ENCODE measurements at places on chromosomes 11 and 22.

DNA sequence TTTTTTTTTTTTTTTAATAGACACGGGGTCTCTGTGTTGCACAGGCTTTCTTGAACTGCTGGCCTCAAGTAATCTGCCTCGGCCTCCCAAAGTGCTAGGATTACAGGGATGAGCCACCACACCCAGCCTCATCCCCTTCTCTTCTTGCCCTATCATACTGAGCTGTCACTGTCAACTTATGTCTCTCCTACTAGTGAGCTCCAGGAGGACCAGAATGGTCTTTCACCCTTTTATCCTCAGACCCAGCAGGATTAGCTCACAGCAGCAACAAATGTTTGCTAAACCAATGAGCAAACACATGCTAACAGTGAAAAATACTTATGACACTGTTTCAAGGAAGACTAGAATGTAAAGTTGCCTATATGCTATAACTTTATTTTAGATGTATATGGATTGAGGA, 6.4 kb upstream of the NXF1 start:
- DNase-seq = no peak

DNA sequence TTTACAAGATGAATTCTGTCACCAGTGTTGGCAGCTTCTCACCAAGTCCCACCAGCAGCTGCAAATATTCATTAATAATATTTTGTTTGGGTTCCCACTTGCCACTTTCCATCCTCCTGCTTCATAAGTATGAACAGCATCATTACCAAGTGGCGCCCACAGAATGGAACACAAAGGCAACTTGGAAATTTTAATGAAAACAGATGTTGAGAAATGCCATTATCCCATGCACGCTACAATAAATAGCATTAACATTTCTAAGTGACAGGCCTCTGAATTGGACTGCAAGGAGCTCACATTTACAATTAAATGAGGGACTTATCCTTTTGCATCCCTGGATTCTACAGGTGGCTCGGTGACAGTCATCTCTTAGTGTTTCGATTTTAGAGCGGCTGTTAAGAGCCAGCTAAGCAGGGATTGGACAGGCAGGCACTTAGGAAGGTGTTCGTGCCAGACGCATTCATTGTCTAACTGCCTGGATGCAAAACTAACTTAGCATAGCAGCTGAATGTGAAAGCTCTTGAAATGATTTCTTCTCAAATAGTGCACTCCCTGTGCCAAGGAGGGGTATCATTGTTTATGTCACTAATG, 170.3 kb downstream of the KIRREL3 start:
- peak; percentile 96 for DNase-seq

DNA sequence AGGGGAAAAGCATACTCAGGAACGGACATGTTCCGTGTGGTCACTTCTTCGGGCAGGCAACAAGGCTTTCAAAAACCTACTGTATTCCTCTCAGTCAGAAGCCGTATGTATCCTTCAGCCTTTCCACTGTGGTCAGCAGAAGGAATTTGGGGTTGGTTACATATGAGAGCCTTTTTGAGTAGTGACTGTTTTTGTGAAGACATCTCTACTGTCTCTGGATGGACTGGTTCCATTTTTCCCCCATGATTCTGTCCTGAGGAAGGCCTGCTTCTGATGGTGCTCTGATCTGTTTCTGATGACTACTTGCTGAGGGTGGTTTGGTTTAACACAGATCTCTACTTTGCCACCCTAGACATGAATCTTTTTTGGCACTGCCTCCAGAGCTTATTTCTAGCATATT, 63.7 kb upstream of the HORMAD2 start:
- DNase-seq = no peak

DNA sequence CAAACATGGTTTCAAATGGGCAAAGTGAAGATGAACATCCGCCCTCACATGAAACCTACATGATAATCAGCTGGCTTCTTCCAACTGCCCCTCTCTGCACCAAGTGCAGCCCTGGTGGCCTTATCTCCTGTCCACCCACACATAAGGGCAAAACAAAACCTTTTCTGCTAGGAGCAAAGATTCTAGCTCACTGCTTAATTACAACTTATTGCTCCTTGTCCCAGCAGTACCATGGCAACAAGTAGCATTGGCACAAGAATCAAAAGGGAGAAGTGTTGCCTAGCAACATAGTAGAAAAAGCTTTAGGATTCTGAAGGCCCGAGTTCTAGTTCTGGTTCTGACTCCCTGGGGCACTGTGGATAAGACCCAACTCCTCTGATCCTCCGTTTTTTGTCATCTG, 68.7 kb upstream of the BMAL1 start:
- no peak for DNase-seq

DNA sequence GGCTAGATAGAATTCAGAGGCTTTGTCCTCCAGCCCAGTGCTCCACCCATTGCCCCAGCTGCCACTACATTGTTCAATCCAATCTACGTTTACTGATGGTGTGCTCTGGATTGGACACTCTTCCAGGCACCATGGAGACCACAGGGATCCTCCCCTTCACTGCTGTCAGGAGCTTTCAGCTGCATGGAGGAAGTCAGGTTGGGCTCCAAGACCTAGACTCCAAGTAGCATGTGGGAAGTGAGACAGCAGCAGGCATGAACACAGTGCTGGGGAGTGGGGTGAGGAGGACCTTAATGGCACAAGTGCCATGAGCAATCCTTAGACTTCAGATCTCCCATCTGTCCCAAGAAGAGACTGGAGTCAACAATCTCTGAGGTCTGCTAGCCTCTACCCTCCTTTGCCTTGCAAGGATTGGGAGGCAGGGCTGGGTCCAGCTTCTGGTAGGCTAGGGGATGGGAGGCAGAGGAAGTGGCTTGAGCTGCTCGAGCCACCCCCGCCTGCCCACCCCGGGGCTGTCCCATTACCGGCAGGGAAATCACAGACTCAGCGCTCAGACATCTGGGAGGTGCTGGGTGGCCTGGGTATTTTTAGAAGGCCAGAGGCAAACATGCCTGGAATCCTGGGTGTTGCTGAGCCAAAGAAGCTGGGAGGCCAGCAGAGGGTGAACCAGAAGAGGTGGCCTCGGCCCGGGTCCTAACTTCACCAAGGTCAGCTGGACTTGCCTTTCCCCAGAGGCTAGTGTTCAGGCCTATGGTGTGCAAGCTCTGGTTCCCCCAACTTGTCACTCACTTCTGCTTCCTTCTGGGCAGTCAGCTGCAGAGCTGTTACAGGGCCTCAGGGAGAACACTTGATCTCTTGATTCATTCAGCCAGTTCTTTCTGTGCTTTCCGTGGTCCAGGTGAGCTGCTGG, 15.2 kb upstream of the FCHSD2 start:
- no peak for DNase-seq

GRCh38 chr11:126419801-126420697, 64.6 kb downstream of the ST3GAL4 start:
- no peak for DNase-seq

DNA sequence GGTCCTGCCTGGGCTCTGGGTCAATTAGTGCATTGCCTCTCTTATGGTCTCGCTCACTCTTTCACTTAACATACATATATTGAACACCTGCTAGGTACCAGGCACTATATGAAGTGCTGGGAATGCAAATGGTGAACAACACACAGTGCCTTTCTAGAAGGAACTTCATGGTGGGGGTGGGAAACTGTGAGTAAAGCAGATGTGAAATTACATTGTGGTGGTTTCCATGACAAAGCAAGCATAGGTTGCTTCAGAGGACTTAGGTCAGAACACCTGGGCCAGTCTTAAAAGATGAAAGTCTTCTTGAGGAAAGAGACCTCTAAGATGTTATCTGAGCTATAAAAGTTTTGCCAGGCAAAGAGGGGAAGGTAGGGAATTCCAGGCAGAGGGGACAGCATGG, 231.3 kb downstream of the BUD13 start:
- DNase-seq = no peak

DNA sequence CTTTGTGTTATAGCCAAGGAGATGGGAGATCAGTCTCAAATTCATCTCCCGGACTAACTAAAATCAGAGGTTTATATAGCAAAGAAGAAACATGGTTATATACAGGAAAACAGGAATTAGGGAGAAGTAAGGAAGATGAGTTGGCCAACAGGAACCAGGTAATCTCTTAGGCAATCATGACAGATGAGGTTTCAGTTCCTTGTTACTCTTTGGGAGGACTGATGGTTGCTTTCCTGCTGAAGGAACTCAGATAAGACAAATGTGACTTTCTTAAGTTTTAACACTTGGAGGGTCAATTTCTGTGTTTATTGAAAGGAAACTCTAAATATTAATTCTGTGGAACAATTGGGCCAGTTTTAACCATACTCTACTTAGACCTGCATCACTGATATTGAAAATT, 1072.0 kb upstream of the CNTN5 start:
- DNase-seq = no peak

DNA sequence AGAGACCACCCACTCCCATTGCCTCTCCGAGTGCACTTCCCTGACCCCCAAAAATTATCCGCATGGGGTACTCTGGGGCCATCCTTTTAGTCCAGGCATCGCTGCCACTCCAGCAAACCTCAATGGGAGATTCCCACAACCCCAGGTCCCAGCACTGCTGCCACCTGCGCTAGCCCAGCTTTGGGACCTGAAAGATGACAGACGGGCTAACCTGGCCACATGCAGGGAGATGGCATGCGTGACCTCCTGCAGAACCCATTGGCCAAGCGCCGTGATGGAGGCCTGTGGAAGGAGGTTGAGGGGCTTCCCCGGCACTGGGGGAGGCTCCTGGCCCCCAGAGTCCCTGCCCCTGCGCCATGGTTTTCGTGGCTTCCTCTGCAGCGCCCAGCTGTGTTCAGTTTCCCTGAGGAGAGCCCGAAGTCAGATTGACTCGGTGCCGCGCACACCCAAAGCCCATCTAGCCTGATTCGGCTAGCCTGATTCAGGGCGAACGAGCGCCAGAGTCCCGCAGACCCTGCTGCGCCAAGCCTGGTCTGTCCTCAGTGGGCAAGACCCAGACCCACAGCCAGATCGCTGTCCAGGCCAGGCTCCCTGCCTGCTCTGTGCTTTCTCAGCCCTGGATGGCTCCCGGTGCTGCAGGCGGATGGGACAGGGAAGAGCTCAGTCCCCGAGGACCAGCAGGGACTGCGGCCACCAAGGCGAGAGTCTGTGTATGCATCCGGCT, 751 bp upstream of the WNT7B start:
- peak; percentile 13 for DNase-seq

- DNase-seq = no peak
These were observed 73.9 kb downstream of the CTTN start for GRCh38 chr11:70472240-70472639.

DNA sequence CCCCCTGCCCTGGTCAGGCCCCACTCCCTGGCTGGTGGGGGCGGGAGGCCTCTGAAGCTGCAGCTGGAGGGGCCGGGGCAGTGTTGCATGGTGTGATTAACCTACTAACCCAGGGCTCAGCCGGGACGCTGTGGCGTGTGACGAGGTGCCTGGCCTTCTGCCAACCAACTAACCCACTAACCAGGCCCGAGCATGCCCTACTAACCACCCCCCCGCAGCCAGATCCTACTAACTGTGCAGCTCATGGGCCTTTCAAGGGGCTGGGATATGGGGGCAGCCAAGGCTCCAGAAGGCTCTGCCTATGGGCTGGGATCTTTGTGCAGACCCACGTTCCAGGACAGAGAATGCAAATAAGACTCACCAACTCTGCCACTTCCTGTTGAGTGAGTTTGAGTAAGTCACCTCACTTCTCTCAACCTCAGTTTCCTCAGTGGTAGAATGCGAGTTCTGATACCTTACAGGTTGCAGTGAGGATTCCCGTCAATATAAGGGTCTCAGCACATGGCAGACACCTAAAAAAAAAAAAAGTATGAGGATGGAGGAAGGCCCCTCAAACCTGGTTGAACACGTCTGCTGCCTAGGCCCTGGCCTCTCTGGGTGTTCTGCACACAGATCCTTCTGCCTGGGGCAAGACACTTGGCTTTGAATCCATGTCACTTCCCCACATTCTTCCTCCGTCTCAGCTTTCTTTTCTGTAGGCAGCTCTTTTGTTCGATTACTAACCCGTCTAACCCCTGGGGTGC, 14.1 kb downstream of the MIAT start:
- DNase-seq = peak; percentile 38

DNA sequence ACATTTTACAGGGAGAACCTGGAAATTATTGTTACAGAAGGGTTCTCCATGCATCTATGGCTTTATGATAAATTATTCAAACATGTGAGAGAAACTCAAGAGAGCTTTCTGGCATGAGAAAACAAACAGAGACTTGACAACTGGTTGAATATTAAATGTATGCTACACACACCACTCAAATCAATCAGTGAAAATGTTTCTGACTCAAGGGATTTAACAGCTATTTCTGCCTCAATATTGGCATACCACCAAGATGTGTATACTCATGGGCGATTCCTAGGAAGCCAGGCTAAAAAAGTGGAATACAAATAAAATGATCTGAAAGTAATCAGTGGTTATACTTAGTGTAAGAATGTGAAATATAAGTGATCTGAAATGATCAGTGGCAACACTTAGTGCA, 15.8 kb upstream of the OR51T1 start:
- no peak for DNase-seq

GRCh38 chr11:48165426-48165825, 51.2 kb upstream of the OR4B1 start:
- DNase-seq = no peak

GRCh38 chr11:96215110-96215782, 127.7 kb downstream of the MAML2 start:
- peak; percentile 17 for DNase-seq

DNA sequence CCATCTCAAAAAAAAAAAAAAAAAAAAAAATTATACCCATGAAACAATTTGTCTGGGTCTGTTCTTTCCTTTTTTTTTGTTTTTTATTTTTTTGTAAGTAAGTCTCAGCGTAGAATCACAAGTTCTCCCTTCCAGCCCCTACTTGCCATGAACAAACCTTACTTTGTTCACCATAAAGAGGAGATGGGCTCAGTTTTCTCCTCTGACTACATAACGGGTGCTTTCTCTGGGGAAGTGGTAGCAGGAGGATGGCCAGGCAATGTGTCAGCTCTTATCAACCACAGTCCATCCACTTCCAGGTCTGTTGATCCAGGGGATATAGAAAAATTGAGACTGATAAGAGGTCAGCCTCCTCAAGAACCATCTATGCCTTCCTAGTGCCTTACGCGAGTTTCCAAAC, 11.0 kb downstream of the ASCC2 start:
- DNase-seq = no peak

GRCh38 chr22:42350373-42350772, 79.9 kb upstream of the TCF20 start:
- DNase-seq = no peak

DNA sequence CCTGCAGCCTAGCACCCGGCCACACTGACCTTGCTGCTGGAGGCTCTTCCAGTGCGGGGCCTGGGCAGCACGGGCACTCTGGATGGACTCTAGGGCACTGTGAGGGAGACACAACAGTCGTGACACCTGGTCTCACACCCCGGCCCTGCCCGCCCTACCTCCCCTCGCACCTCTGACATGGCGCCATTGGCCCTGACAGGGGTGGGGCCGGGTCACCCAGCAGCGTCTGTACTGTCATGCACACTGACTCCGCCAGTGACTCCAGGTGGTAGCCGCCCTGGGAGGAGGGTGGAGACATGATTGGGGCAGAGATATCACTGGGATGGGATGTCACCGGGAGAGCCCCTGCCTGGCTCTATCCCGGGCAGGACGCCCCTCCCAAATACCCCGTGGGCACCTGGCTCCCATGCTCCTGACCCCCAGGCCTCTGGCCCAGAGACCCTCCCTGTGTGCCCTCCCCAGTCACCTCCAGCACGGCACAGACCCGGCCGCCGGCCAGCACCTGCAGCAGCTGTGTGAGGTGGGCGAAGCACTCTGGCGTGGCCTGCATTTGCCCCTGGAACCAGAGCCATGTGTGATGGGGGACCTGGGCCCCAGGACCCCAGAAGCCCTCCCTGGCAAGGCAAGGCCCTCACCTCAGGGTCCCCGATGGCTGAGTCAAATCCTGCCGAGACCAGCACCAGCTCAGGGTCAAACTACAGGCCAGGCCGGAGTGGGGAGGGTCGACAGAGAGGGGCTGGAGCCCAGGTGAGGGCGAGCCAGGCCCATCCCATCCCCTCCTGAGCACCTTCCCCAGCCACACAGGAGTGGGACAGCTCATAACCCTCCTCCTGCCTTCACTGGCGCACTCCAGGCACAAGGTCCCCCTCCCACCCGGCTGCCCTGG, 2.6 kb downstream of the HDAC10 start:
- DNase-seq = no peak

Data from DMS153 (cell line).